Upper lobe of right lung (tissue), 1 donor: ENCODE measurements at places on chromosomes 16 and 17. TPM values are rescaled to one million over a fixed set of nuclear protein-coding genes. Genes with fewer than 3 reads are reported as not detected.
A peak's percentile ranks its signal among the peaks of the same experiment; 100 is the strongest.

- peak; percentile 84 for DNase-seq
These were observed 488 bp downstream of the TFAP4 start for GRCh38 chr16:4272114-4272956.

DNA sequence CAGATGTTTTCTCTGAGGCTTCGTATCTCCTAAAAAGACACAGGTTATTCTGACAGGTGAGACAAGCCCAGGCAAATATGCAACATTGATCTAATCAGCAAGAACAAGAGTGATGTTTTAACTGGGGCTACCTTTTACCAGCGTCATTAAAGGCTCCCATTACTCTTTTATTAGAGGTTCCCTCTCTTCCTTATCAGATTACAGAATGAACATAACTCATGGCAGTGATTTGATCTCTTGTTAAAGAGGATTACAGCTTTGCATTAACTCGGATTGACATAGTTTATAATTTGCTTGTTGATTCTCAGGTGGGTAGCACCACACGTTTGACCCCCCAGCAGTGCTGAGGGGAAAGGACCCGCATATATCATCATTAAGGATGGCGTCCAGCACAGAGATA lies 90.5 kb downstream of the AATF start:
- DNase-seq: no peak

DNA sequence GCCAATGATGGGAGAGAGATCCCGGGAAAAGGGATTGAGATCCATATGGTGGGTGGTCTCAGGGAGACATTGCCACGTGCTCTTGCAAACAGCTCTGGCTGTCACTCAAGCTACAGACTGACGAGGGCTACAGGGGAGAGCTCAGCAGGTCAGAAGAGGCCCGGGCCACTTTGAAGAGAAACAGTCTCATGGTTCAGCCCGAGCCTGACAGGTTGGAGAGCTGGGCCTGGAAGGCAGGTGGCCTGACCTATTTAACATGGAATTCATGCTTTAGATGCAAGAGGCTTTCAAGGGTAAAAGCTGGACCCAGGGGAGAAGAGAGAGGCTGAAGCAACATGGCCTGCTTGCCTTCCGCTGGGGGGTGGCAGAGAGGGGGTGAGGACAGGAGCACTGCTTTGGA lies 81.0 kb upstream of the BRD7 start:
- DNase-seq: no peak

DNA sequence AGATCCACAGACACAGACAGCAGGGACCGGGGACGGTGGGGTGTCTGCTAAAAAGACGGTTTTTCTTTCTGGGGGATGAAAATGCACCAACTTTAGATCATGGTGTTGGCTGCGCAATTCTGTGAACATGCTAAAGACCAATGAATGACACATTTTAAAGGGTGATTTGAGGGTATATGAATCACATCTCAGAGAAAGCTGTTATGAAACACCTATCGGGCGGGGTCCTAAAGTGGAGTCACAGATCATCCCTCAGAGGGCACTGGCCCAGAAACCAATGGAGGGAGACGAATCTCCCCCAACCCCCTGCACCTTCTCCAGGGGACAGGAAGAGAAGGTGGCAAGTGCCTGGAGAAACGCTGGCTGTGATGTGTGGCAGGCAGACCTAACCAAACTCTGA lies 26.0 kb downstream of the KLHDC4 start:
- no peak for DNase-seq

- no peak for DNase-seq
These were observed 37.4 kb downstream of the PSME3IP1 start for GRCh38 chr16:57148481-57148880.

The TNFRSF17 gene
- total RNA-seq: 0.41 TPM

The TNFRSF13B gene
- total RNA-seq: not detected

DNA sequence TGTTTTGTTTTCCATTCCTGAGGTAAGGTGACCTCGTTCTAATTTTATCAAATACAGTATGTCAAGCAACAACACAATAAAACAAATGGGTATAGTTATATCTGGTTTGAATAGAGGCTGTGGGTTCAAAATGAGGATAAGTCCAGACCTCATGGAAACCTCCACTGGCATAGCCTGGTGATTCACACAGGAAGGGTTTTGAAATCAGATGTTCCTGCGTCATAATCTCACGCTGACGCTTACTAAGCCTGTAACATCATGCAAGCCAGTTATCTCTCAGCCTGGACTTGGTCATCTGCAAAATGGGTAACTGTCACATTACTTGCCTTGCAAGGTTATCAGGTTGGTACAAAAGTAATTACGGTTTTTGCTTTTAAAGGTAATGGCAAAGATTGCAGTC lies 1056.3 kb upstream of the EEF2KMT start:
- DNase-seq: no peak

DNA sequence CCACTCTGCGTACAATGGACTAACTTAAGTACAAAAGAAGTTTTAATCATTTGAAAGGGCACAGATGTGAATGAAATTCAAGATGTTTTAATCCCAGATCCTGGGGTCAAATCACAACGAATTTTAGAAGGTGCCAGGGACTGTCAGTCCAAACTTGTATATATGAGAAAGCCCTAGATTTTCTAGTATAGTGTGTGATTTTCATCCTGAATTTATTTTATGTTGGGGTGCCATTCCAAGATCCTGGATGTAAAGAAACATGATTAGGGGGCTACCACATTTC lies 64.3 kb downstream of the TUBD1 start:
- DNase-seq: no peak

DNA sequence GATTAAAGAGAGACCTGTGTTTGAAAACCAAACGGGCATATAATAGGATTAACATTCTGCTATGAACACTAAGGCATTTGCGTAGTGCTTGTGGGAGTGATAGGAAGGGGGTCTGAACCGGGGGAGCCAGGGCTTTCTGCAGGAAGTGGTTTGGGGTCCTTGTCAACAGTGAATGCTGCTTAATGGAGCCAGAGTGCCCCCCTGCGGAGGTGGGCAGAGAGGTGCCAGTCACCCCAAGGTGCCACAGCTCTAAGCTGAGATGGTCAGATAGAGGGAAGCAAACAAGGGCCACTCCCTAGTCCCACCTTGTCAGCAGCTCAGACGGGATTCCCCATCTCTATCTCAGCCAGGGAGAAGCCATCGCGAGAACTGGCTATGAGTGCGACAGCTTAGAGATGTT lies 17.7 kb downstream of the NAA60 start:
- DNase-seq: no peak

The TBC1D3B gene
- total RNA-seq: 8.2 TPM

DNA sequence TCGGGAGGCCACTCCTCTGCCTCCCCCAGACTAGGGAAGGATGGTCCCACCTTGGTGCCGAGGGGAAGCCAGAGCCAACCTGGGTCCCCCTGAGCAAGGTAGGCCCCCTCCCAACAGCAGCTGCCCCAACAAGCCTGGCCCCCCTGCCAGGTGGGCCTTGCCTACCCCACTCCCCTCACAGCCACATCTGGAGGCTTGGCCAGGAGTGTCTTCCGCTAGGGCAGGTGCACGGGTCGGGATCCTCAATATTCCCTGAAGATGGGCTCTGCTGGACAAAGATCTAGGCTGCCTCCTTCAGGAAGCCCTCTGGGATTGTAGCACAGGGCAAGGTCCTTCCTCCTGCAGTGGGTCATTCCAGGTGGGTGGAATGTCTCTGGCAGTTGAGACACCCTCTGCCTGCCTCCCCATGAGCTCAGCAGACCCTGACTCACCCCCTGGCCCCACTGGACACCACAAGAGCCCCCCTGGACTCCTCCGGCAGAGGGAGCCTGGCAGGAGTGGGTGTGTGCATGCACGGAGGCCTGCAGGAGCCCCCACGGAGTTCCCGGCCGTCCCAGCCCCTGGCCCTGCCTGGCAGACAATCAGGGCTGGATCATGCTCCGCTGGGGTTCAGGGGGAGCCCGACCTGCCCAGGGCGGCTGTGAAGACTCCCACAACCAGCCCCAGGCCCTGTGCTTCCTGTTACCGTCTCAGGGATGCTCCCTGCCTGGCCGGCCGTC lies 435 bp downstream of the C1QTNF8 start:
- no peak for DNase-seq

The ALOXE3 gene
- total RNA-seq: not detected

The SEPTIN1 gene
- total RNA-seq: 8.6 TPM

DNA sequence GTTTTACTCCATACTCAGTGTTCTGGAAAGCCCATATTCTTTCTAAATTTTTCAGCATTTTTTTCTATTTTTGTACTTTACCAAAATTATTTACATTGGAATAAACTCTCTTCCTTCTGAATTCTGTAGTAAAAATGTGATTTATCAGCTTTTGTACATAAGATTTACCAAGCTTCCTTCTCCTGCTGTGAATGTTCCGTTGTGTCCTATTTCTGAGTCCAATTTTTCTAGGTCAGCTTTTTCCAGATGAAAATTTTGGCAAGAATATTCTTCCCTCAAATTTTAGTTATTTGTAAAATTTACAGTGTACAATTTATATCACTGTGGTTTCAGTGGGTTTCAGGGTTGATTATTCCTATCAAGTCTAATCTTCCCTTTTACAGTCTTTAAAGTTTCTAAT lies 27.5 kb downstream of the ASPA start:
- DNase-seq: no peak

The KRTAP4-6 gene
- total RNA-seq: not detected

The CLEC10A gene
- total RNA-seq: 12.6 TPM

DNA sequence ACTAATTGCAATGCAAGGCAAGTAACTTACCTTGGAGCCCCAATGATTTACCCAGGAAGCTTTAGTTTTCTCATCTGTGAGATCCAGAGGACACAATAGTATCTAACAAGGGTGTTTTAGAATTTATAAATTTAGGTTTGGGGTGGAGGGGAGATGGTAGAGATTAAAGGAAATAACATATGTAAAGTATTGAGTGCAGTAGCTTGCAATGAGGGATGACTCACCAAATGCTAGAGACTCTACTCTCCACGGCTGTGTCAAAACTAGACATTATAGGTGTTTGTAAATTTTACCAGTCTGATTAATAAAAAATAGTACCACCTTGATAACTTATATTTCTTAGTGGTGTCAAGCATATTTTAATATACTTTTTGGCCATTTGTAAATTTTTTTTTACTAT lies 3.7 kb upstream of the ABCA9 start:
- no peak for DNase-seq

GRCh38 chr16:73543970-73544599 lies 496.2 kb upstream of the ZFHX3 start:
- no peak for DNase-seq

- no peak for DNase-seq
These were observed 177.8 kb upstream of the TBX2 start for GRCh38 chr17:61221597-61222471.

The MBTPS1 gene
- total RNA-seq: 97.5 TPM

GRCh38 chr17:17888821-17889220 lies 52.0 kb upstream of the SREBF1 start:
- DNase-seq: no peak

GRCh38 chr17:40963838-40964237 lies 2.9 kb downstream of the KRT39 start:
- DNase-seq: no peak

The OTOA gene
- total RNA-seq: 0.90 TPM

The VPS9D1 gene
- 15.7 TPM for total RNA-seq

The PHOSPHO1 gene
- total RNA-seq: 1.7 TPM

The EXOC3L1 gene
- total RNA-seq: 17.1 TPM

DNA sequence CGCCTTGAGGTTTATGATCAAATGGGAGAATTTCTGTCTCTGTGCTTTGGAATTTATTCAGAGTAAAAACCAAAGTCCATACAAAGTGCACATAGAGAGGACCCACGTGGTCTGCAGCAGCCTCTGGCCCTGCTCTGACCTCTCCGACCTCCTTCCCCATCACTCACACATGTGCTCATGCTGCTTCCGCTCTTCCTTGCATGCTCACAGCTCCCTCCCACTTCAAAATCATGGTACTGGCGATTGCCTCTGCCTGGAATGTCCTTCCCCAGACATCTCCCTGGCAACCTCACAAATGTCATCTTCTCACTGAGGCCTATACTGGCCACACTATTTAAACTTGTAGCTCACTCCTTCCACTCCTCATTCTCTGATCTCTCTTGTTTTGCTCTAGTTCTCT lies 418.0 kb downstream of the CA10 start:
- no peak for DNase-seq

The MPV17L gene
- total RNA-seq: 1.6 TPM

The NOL11 gene
- 30.5 TPM for total RNA-seq

DNA sequence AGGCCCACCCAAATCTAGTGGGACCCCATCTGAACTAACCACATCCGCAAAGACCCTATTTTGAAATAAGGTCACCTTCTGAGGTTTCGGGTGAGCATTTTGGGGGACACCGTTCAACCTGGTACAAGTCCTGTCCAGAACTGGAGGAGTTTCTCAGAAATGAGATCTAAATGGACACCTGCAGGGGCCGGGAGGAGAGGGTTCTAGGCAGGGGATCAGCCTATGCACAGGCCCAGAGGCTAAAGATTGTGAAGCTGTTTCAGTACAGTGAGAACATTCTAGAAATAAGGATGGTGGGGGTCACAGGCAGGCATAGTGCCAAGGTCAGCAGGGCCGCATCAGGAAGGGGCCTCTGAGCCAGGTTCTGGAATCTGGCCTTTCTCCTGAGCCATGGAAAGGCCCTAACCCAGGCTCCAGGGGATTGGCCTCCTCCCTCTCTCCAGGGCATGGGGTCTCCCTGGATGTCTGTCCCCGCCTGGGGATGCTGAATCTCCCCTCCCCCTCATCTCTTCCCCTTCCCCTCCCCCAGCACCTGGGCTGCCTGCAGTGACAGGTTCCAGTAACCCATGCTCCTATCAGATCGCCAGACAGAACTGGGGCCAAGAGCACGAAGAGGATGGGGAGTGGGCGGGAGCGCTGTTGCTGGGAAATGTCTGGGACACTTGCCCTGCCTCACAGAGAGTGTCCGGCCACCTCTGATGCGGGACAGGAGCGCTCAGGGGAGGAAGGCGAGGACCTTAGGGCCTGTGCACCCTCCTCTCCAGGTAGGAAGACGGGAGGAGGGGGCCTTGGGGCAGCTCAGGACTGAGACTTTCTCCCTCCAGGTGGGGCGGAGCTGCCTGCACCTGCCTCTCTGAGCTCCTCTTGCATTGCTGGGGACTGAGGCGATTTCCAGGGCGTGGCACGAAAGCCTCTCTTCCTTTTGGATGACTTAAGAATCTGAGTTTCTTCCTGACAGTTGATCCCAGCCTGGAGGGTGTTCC lies 321.4 kb upstream of the TNRC6C start:
- no peak for DNase-seq

DNA sequence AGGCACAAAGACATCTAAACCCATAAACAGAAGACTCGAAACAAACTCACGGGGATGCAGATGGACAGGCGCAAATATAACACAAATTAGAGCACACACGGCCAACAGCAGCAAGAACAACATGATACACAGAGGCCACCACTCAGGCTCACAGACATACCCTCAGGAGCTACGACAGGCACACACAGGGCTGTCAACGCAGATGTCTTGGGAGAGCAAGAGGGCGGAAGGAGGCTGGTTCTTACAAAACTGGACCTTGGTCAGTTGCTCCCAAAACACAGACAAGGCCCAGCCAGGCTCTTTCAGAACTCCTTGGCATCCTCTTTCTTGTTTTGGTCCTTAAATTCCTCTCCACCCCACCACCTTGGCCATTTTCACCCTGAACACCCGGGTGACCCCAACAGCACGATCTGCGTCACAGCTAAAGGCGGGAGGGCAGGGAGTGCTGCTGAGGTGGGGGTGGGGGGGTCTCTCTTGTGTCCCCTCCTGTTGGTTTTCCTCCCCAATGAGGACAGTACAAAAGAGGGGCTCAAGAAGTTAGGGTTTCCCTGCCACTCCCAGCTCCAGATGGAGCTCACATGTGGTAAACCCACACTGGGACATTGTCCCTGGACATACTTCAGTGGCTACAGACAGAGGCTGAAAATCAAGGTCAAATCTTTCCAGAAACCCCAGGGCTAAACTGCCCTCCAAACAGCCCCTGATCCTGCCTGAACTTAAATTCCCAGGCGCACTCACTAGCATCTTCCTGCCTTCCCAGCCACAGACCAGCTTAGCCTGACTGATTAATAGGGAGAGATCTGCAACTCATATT lies 221.3 kb downstream of the C16orf78 start:
- DNase-seq: no peak

- DNase-seq: peak; percentile 32
These were observed 159.4 kb upstream of the CHMP6 start for GRCh38 chr17:80832266-80832676.
